ENCODE measurements at places on chromosomes 12 and 14.

DNA sequence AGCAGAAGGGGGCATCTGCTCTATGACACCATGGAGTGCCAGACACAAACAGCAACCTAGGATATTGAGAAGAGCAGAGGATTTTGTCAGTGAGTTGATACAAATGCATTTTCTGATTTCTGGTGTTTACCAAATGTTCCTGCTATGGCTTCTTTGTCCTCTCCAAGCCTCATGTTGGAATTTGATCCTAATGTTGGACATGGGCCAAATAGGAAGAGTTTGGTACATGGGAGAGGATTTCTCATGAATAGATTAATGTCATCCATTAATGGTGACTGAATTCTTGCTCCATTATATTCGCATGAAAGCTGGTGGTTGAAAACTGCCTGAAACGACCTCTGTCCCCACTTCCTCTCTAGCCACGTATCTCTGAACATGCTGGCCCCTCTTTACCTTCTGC, 1002.2 kb upstream of the FLRT2 start:
- no peak for DNase-seq

DNA sequence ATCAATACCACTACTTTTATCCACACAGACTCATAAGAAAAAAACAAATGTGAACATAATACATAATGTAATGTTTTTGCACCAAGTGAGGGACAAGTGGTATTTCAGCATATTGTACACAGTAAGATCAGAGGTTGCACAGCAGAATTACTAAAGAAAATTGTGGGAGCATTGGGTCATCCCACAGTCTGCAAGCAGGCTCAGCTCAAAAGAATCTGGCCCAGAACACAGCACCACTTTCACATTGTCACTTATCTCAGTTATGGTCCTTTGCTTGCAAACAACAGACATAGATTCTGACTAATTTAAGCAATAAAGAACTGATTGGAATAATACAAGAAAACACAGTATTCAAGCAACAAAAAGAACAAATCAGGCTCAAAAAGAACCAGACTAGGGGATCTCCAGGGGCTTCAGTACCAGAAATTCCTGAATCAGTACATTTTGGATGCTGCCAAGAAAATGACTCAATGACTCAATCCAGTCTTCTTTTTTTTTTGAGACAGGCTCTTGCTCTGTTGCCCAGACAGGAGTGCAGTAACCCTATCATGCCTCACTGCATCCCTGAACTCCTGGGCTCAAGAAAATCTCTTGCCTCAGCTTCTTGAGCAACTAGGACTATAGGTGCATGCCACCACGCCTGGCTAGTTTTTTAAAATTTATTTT, 42.9 kb upstream of the EEA1 start:
- DNase-seq = no peak

- peak; percentile 75 for DNase-seq
Measured at GRCh38 chr14:71855399-71856036, 76.7 kb upstream of the RGS6 start.

GRCh38 chr12:104410786-104411185, 46.0 kb upstream of the CHST11 start:
- DNase-seq = no peak

GRCh38 chr12:1758887-1759286, 61.5 kb upstream of the LRTM2 start:
- no peak for DNase-seq

DNA sequence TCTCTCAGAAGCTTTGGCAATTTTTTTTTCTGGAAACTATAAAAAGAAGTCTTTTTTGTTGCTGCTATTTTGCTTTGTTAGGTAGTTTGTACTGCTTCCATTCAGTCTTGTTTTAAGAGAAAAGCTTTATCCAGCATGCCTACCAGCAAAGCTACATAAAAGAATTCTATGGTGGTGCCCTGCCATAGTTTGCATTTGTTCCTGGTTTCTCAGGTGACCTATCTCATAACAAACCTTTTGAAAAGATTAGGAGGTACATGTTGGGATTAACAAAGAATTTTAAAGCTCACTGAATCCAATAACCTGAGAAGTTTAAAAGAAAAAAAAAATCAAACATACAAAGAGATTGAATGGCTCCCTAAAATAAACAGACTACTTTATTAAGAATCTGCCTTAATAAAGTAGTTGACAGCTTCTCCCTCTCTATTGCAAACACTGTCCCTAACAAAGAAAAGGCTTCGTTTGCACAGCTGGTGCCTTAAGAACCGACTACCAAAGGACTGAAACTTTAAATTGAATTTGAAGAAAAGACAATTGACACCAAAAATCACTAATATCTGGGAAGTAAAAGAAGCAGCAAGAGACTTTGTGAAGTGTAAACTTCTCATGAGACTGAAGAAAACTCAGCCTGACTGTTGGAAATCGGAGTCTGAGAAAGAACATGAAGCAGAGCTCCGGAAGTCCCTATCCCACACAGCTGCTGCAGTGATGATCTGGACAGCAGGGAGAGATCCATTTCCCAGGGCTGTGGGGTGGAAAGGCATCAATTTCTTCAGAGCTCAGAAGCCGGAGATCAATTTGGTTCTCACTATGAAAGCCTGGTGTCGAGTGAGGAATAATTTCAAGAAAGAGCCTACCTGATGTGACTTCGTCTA, 102.7 kb upstream of the PLEKHA5 start:
- DNase-seq = no peak

GRCh38 chr12:78802593-78802992, 62.0 kb upstream of the SYT1 start:
- DNase-seq = no peak

GRCh38 chr14:71361336-71361735, 454.1 kb downstream of the PCNX1 start:
- DNase-seq = no peak

GRCh38 chr14:99596772-99597171, 7.2 kb downstream of the CCDC85C start:
- DNase-seq = no peak

GRCh38 chr12:50185970-50186663, 18.9 kb upstream of the CERS5 start:
- no peak for DNase-seq

- DNase-seq = peak; percentile 30
Measured at GRCh38 chr12:115375186-115375991, 691.4 kb upstream of the TBX3 start.

DNA sequence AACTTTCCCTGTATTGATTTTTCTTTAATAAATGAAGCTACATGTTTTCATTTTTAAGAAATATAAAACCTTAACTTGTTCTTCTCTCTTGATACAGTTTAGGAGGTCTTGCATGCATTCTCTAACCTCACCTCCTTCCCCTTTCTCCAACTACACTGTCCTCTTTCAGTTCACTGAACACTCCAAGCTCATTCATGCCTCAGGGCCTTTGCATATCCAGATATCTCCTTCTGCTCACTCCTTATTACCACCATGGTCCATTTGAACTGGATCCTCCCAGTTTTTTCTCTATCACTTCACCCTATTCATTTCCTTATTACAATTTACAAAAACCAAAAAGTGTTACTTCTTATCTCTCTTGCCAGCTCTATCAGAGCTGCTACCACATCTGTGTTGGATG, 242.9 kb upstream of the PLEKHG7 start:
- DNase-seq = no peak

DNA sequence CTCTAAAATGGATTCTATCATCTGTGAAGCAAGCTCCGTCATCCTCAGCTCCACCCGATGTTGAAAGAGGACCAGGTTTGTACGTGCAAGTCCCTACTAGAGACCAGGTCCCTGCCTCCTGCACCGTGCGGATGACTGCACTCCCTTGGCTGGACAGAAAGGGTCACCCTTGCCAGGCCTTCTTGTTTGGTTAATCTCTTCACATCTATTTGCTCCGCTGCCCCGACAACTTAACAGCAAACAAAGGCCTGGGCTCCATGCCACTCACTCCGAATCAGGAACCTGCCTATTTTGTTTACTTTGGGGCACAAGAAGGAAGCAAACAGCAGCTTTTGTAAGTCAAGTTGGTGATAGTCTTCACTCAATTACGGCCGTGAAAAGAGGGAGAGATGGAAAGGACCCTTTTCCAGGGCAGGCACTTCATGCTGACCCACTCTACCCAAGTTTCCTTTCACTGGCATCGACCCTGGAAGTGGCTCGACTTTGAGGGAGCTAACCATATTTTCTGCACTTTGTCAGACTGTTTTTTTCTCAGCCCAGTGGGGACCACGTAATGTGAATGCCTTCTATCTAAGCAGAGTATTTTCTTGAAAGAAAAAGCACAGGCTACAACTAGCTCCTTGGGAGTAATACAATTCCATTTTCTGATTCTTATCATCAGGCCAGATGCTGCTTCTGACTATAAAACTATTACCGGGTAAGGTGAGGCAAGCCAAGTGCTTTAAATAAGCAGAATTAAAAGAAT, 202.6 kb downstream of the FOXN3 start:
- DNase-seq = no peak

- DNase-seq = peak; percentile 71
Measured at GRCh38 chr14:76908834-76909233, 82.6 kb downstream of the LRRC74A start.

DNA sequence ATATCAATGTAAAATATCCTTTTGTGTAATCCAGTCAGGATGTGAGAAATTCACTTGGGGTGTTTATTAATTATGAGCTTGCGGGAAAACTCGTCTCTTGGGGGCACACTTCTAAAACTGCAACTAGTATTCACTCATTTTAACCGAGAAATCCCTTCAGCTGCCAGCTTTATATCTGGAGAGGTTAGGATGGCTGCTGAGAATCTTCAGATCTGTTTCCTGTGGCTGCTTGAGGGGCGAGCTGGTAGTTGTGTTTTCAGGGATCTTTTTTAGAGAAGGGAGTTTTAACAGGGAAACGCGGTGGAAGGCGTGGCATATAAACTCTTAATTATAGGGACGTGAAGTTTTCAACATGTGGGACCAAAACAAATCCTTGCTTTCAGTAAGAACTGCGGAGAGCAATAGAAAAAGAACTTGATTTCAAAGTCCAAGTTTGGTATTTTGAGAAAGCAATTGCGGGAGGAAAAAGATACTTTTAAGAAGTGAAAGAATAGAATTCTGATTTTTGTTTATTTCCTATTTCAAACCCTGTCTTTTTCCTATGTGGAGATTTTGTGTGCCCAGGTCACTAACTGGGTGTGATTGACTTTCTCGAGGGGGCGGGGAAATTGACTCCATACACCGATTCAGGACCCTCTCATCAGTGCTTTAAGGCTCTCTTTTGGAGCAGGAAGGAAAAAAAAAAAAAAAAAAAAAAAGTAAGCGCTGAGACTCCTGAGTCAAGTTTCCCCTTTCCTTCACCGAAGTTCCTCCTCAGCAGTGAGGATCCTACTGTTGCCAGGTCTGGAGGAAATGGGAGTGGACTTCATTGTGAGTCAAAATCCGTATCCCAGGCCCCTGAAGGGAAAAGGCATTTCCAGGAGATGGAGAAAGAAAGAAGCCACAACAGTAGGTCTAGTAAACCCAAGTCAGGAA, 1.1 kb downstream of the PPFIBP1 start:
- DNase-seq = no peak

- DNase-seq = no peak
Measured at GRCh38 chr12:47590771-47591360, 115.0 kb downstream of the RPAP3 start.

- no peak for DNase-seq
Measured at GRCh38 chr14:55103971-55104954, 24.8 kb upstream of the LGALS3 start.

DNA sequence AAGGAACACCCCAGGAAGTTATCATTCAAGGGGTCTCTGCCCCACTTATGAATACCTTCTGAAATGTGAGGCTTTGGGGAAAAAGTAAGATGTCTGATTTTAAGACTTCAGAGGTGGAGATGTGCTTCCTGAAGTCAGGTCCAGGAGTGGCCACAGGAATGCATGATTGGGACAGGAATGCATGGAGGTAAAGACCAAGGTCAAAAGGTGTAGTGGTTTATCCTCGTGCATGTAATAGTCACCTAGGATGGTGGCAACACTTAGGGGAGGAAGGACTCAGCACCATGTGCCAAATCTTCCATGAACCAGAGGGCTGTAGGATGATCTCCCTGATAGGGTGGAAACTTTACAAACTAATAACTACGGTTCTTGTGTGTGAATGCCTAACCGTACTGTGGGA, 217.3 kb downstream of the C12orf75 start:
- DNase-seq = no peak

GRCh38 chr14:81400852-81401251, 728 bp upstream of the STON2 start:
- DNase-seq = peak; percentile 67

GRCh38 chr12:107663277-107663676, 22.3 kb upstream of the PWP1 start:
- DNase-seq = no peak
